Naive thymus-derived CD8-positive, alpha-beta T cell (primary cell): ENCODE measurements at places on chromosomes 12 and 14. TPM values are rescaled to one million over a fixed set of nuclear protein-coding genes. Genes with fewer than 3 reads are reported as not detected.

Gene PTPN6
- 235 TPM for total RNA-seq

Gene STAC3
- total RNA-seq, result 2.5 TPM

Gene RNU4-1
- total RNA-seq, result 519 TPM

Gene NUAK1
- not detected for total RNA-seq

Gene IFNG
- not detected for total RNA-seq

Gene PMCH
- not detected for total RNA-seq

- no peaks in the 10 kb centered on the region for H3K27me3 ChIP-seq
- H3K4me1 ChIP-seq, result peaks cover 4% of the 10 kb centered on the region
- no peak overlapping the region for H3K4me3 ChIP-seq
Measured at GRCh38 chr12:92703786-92704185, 997 bp downstream of the PLEKHG7 start.

DNA sequence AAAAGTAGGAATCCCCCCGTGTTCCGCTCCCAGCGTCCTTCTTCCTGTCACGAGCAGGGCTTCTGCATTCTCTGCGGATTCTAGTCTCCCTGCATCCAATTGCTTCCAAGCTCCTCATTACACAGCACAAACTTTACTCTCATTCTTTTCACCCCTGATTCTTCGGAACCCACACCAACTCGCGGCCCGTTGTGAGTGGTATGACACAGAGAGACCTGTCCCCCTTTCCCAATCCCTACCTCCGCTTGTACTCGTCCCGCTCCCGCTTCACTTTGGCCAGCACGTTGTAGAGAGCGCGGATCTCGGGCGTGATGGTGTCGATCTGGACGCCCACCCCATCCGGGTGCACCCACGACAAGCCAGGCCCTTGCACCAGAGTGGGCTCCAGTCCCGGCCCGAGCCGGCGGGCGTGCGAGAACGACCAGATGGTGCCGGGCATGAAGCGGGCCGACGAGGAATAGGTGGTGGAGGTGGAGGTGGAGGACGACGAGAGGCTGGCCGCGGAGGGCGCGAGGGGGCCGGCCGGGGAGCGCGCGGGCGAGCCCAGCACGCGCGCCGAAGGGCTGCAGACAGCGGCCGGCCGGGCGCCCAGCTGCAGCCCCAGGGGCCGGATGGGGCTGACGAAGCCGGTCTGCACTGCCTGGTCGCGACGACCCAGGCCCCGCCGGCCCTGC is 687 bp downstream of the IFFO1 start:
- H3K36me3 ChIP-seq, result peaks cover 7% of the 10 kb centered on the region

DNA sequence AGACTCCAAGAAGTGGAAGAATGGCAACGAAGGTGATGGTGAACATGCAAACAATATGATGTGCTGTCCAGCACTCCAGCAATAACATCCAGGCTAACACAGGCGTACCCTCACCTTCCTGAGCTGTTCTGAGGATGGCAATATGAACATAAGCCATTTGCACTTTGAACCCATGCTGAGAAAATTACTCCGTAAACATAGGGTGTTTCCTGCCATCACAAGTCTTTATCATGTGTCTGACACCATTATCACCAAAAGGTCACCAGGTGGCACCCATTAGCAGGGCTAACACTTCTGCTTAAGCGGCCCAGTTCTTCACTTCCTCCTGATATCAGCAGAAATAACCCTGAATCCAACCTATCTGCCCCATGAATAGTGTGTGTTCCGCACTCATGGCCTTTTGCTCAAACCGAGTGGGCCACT is 482.8 kb downstream of the MED13L start:
- peaks cover 12% of the 10 kb centered on the region for H3K27me3 ChIP-seq
- no peaks in the 10 kb centered on the region for H3K4me1 ChIP-seq
- no peaks in the 10 kb centered on the region for H3K36me3 ChIP-seq
- no peak overlapping the region for H3K4me3 ChIP-seq
- H3K27ac ChIP-seq, result no peak overlapping the region

- DNase-seq, result peak; percentile 40
- H3K4me1 ChIP-seq, result peaks cover 30% of the 10 kb centered on the region
- H3K36me3 ChIP-seq, result peaks cover 7% of the 10 kb centered on the region
- peak overlapping the region; percentile 83 for H3K4me3 ChIP-seq
Measured at GRCh38 chr14:101791919-101792572, 30.5 kb downstream of the PPP2R5C start.

DNA sequence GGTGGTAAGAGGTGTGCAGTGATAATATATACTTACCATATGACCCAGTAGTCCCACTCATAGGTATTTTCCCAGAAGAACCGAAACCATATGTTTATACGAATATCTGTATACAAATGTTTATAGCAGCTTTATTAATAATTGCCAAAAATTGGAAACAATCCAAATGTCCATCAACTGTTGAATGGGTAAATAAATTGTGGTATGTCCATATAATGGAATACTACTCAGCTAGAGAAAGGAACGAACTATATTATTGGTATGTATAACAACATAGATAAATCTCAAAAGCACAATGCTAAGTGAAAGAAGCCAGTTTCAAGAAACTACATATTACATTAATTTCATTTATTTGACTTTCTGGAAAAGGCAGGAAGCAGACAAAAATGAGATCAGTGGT is 66.1 kb downstream of the TTLL5 start:
- H3K4me1 ChIP-seq, result peaks cover 1% of the 10 kb centered on the region
- no peak overlapping the region for H3K27ac ChIP-seq
- no peak overlapping the region for H3K4me3 ChIP-seq
- no peak for DNase-seq
- H3K36me3 ChIP-seq, result peaks cover 21% of the 10 kb centered on the region
- no peaks in the 10 kb centered on the region for H3K27me3 ChIP-seq

DNA sequence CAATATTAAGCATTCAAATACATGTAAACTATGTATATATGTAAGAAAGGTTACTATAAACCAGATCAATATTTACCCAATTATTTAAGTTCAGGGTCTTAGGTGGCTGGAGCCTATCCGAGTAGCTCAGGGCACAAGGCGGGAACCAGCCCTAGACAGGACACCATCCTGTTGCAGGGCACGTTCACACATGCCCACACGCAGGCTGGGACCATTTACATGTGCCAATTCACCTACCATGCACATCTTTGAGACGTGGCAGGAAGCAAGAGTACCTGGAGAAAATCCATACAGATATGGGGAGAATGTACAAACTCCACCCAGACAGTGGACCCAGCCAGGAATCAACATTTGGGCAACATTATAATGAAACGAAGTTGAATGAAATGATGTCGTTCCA is 263.0 kb upstream of the E2F7 start:
- H3K4me1 ChIP-seq, result peaks cover 16% of the 10 kb centered on the region
- H3K27me3 ChIP-seq, result peaks cover 22% of the 10 kb centered on the region
- H3K36me3 ChIP-seq, result peaks cover 3% of the 10 kb centered on the region
- DNase-seq, result no peak
- no peak overlapping the region for H3K4me3 ChIP-seq
- H3K27ac ChIP-seq, result no peak overlapping the region

DNA sequence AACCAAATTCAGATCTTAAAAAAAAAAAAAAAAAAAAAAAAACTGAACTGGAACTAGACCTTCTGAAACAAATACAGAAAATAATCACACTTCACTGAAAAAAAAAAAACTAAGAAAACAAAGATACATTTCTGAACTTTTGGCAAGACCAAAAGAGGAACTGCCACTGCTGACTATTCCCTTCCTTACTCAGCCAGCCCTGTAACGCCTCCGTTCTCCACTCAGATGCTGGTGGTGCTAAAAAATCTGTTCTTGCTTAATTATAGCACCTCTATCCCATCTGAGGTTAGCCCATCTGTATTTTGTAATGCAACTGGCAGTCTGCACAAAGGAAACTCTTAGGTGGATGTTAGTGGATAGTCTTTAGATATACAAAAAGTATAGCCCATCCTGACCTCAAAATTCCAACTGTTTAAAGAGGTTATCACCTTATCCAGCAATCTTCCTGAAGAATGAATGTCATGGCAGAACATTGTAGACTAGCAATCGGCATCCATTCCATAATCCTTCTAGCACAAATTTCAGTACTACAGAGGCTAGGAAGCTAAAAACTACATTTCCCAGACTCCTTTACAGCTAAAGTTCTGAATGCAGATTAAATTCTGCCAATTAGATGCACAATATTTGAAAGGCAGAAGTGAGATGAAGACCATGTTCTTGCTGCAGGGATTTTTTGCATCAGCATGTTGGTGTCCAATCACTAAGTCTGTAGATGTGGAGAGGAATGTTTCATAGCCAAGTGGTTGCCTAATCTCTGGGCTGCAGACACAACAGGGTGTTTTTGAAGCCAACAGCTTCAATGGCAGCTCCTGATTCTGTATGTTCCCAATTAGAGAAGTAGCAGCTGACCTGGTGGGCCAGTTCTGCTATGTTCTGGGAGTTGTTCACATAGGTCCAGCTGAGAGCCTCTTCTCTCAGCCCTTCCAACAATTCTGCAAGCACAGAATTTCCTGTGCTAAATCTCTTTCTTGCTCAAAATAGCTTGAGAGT is 5.7 kb downstream of the MAP3K9 start:
- no peak for DNase-seq
- no peak overlapping the region for H3K4me3 ChIP-seq

DNA sequence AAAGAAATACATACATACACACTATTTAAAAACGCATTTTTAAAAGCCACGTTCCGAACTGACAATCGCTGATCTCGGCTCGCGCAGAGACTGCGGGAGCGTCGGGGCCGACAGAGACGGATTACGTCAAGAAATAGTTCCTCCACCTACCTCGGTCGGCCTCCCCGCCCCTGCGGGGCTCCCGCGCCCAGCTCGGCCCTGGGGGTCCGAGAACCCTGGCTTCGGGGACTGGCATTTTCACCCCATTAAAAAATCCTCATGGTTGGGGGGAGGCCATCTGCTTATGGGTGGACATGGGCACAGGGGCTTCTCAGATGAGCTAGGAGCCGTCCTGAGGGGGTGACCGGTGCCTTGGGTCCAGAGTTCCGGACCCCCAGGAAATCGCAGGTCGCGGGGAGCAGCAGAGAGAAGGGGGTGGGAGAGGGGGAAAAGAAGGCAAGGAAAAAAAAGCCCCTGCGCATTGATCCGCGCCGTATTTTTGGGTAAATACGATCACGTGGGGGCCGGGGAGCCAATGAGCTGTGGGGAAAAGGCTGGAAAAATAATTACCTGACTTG is 324 bp upstream of the HOXC9 start:
- no peak for DNase-seq
- no peak overlapping the region for H3K27ac ChIP-seq
- H3K27me3 ChIP-seq, result peaks cover 85% of the 10 kb centered on the region

DNA sequence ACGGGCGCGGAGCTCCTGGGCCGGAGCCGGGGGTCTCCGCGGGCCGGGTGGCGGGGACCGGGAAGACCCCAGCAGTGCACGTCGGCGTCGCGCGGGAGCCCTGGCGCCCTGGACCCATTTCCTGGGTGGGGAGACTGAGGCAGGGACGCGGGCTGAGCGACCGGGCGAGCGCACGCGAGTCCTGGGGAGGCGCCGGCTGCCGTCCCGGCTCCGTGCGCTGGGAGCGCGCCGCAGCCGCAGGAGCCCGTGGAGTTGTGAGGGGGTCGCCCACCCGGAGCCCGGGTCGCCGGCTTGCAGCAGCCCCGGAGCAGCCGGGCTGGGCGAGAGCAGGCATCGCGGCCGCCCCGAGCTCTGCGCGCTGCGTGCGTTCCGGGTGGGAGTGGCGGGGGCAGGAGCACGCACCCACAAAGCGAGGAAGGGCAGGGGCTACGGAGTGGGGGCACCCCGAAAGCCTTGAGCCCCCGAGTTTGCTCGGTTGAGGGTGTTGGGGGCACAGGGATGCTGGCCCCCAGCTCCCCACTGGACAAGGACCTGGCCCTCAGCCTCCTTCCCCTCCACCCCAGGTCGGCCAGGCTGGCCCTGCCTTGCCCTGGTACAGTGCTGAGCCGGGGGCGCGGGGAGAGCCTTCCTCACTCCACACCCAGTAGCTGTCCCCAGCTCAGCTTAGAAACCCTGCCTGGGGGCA is 620 bp downstream of the MMP17 start:
- H3K36me3 ChIP-seq, result no peaks in the 10 kb centered on the region
- H3K4me1 ChIP-seq, result peaks cover 16% of the 10 kb centered on the region
- peaks cover 15% of the 10 kb centered on the region for H3K27me3 ChIP-seq
- H3K4me3 ChIP-seq, result peak overlapping the region; percentile 78
- DNase-seq, result peak; percentile 21
- H3K27ac ChIP-seq, result no peak overlapping the region

DNA sequence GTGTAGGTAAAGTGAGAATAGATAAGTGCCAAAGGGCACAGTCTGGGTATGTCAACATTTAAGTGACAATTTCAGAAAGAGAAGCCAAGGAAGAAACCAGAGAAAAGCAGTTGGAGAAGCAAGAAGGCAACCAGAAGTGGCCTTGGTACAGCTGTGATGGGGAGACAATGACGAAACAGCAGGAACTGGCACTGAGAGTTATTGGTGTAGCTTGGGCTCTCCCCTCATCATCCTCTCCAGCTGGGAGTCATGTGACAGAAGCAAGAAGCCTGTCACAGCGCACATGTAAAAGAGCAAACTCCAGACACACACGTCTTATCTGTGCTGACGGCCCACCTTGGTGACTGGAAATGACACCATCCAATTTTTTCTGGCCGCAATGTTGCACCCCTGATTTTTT is 203.3 kb upstream of the NUDT4 start:
- no peaks in the 10 kb centered on the region for H3K4me1 ChIP-seq
- no peak for DNase-seq
- H3K36me3 ChIP-seq, result no peaks in the 10 kb centered on the region
- no peak overlapping the region for H3K27ac ChIP-seq

GRCh38 chr12:125683748-125684381 is 618.6 kb downstream of the AACS start:
- H3K4me1 ChIP-seq, result no peaks in the 10 kb centered on the region
- no peak overlapping the region for H3K27ac ChIP-seq
- peaks cover 14% of the 10 kb centered on the region for H3K27me3 ChIP-seq
- DNase-seq, result no peak
- H3K36me3 ChIP-seq, result no peaks in the 10 kb centered on the region

GRCh38 chr14:53156238-53156637 is 3.1 kb upstream of the DDHD1 start:
- H3K27ac ChIP-seq, result no peak overlapping the region
- no peak for DNase-seq
- no peak overlapping the region for H3K4me3 ChIP-seq

DNA sequence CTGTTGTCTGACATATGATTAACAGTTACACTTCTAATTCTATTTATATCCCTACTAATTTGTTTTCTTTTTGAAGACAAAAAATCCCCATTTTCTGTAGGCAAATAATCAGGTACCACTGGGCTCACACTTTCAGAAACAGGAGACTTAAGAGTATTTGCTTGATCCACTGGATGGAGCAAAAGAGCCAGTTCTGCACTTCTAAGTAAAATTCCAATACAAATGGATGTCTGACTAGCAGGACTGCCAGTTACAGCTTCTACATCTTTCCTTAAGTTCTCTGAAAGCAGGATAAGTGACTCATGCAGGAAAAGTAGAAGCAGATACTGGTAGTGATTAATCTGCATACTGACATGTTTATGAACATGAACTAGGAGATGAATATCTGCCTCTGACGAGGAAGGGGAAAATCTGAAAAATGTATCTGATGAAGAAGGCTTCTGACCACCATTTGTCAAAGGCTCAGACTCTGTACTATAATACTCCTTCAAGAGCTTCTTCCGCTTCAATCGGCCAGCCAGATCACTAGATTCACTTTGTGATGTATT is 73.8 kb upstream of the ANKS1B start:
- H3K27me3 ChIP-seq, result no peaks in the 10 kb centered on the region
- no peak overlapping the region for H3K27ac ChIP-seq
- no peaks in the 10 kb centered on the region for H3K4me1 ChIP-seq
- DNase-seq, result no peak
